ENCODE measurements at places on chromosomes 4 and X.

DNA sequence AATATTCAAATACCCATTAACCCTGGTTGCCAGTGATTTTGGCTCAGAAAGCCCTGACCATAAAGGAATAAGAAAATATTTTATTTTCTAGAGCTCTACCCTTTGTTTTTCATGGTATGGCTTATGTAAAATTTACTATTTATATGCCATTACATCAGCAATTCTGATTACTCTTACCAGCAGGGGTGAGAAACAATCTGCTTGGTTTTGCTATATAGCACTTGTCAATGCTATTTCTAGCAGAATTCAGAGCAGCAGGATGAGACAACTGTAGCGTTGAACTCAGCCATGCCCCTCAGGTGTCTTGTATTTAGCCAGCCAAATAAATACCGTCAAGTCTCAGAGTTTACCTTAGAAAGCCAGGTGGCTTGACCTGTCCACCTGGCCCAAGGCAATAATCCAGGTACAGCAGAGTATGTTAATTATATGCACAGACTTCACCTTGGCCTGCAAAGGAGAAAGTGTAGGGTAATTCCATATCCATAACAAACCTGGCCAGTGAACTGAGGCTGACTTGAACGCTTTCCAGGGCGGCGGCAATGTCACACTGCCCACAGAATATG, 1303.5 kb downstream of the RAPGEF2 start:
- DNase-seq = no peak

DNA sequence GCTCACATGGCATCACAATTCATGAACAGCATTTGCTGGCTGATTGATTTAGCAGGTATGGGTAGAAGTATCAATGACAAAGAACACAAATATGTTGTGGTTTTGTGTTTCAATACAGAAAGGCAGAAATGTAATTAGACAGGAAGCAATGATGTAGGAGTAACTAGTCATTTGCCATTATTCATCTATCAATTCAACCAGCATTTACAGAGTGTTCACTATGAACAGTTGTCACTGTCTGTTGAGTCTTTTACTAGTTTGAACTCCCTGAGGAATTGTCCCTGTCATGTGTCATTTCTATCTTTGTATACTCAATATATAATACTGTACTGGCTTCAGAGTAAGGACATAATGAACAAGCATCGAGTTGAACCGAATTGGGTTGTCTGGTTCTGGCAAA, 51.5 kb upstream of the ARHGAP24 start:
- no peak for DNase-seq

- DNase-seq = no peak
Observed at GRCh38 chr4:186029571-186030398, 39.2 kb upstream of the TLR3 start.

DNA sequence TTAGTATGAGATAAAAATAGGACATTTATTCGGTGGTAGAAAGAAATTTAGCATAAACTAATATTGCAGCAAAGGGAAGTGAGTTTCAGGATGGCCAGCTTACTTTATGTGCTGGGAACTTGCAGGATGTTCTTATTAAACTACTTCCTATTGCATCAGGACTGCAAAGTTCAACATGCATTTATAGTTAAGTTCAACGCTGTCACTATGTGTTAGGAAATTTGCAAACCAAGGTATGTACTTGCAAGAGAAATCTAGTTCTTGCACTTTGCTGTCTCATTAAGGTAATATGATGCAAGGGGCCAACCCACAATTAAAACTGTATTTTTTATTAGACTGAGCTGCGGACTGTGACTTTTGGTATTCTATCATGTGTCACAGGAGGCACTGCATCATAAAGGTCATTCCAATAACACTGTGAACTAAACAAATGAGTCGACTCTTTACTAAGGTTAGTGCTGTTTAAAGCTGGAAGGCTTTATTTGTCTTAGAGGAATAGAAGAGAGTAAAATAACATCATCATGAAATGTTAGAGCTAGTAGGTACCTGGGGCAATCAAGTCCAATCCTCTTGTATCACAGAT, 1525.7 kb upstream of the TENM3 start:
- no peak for DNase-seq
